ENCODE measurements at places on chromosomes 4 and X.

- DNase-seq = no peak
Observed at GRCh38 chr4:8504279-8505007, 63.9 kb downstream of the TRMT44 start.

- no peak for DNase-seq
Observed at GRCh38 chr4:182547435-182547834, 304.2 kb downstream of the TENM3 start.

- DNase-seq = no peak
Observed at GRCh38 chrX:45719751-45720501, 519.2 kb upstream of the DIPK2B start.

DNA sequence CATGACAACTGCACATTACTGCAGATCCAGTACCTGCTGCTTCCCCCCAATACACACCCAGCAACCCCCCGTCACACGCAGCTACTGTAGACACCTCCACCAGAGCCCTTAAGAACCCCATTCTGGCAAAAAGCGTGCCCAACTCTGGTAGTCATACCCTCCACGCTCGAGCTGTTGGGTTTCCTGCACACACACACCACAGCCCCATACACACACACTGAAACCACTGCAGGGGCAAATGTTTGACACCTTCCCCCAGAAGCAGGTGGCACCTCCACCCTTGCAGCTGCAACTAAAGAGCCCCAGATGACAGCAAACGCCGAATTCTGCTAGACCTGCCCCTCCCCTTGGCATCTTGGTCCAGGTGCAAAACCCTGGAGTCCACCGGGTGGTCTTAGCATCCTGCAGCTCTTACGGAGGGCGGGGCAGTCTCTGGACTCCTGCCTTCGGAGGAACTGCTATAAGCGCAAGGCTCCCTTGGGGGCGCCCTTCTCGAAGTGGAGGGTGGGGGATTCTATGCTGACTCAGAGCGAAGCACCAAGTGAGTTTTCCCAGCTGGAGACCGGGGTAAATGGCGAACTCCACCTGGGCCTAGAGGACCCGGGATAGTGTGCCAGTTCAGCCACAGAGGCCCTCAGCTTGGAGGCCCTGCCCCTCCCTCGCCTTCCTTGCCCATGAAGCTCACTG, 1.5 kb downstream of the FRMPD3 start:
- DNase-seq = no peak

- DNase-seq = peak; percentile 16
Observed at GRCh38 chr4:183449193-183449882, 4.9 kb downstream of the CDKN2AIP start.

DNA sequence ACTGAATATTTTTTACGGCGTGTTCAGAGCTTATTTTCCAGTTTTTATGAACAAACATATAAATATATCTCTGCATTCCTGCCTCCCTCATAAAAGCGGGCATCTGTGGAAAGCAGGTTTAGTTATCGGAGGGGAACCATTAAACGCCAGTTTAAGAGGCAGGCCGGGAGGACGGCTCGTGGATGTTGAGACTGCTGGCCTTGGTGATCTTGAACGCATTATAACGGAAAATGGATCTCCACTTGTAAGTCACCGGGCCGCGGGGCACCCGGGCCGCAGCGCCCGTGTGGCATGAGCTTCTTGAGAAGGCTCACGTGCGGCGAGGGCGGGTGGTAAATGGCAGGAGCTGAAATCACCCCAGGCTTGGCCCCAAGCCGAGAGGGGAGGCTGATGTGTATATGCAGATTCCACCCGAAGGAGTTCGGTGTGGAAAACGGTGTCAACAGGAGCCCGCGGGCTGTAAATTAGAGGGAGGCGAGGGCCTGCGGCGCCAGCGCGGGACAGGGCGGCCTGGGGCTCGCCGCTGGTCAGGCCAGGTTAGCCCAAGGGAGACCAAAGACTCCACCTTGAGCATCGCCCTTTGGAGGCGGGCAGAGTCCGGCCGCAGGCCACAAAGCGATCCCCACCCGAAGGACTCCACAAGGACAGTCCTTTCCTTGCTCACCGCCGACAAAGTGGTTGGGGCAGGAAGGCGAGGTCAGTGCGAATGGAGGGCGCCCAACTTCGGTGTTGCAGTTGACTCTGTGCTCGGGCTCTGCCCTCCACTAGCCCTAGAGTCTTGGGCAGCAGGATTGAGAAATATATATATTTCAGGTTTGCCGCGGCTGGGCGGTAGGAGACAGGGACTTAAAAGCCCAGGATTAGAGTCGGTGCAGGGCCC, 1.3 kb upstream of the HAND2 start:
- no peak for DNase-seq

- DNase-seq = peak; percentile 41
Observed at GRCh38 chr4:47705326-47705981, 132.4 kb downstream of the CORIN start.

GRCh38 chr4:122542411-122543236, 78.2 kb downstream of the IL21 start:
- peak; percentile 14 for DNase-seq

DNA sequence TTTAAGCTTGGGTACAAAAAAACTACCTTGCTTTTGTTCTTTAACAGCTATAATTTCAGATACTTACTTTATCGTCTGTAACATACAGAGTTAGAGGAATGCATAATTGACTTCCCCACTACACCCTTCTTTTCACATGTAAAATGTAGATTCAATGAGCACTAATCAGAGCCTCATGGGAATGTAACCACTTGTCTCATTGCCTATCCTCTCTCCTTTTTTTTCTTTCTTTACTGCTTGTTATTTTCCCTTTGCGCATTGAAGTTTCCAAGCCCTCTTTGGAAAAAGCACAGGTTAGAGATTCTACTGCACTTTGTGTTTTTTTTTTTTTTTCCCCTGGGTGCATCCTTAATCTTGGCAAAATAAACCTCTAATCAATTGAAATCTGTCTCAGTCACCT, 965.1 kb upstream of the PABPC4L start:
- no peak for DNase-seq

DNA sequence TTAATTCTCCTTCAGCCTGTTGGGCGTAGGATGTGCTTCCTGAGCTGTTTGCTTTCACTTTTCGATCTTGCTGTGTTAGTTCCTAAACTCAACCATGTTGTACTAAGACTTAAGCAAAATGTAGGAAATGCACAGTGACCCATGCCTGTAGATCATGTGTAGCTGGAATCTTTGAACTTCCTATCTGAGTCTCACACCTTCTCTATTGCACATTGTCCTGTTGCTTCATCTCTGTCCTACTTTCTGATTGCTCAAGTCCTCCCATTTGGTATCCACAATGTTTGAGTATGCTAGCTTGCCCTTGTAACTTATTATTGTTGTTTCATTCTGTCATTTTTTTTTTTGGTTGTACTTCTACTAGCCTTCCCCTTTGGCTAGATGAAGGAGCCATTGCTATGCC, 239.6 kb downstream of the PPP1R2C start:
- no peak for DNase-seq

- DNase-seq = no peak
Observed at GRCh38 chr4:101886826-101887225, 96.3 kb downstream of the BANK1 start.

DNA sequence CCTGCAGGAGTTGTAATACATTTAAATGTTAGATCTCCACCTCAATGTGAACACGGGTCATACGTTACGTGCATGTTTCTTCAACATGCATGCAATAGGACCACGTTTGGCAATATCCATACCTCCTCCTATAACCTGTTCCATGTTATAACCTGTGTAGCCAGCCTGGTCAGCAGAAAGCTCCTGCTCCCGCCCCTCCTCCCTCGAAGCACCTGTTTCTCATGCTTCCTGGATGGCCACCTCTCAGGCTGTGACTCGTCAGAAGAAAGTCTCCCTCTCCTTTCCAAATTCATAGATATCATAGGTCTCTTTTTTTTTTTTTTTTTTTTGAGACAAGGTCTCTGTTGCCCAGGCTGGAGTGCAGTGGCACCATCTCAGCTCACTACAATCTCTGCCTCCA, 96.5 kb downstream of the HMX1 start:
- DNase-seq = no peak

GRCh38 chr4:76733068-76733771, 164.7 kb downstream of the SOWAHB start:
- DNase-seq = no peak

- DNase-seq = no peak
Observed at GRCh38 chrX:13923289-13923688, 106.4 kb upstream of the GPM6B start.

- no peak for DNase-seq
Observed at GRCh38 chrX:37476571-37477170, 94.8 kb upstream of the LANCL3 start.

GRCh38 chr4:155612074-155612473, 54.6 kb upstream of the GUCY1A1 start:
- DNase-seq = no peak

DNA sequence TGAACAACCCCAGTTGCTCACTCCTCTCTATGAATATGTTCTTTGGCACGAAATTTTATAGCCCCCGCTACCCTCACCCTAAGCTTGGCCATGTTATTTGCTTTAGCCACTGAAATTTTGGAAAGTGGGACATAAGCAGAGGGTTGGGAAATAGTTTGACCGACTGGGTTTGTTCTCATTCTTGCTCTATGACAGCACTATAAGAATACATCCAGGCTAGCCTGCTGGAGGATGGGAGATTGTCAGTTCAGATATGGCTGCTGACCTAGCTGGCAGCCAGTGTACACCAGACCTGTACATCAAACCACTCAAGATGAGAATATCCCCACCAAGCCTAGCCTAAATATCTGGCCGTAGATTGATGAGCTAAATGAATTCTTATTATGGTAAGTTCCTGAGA, 298.1 kb downstream of the PDGFC start:
- DNase-seq = no peak

GRCh38 chr4:61985426-61985825, 785.3 kb downstream of the ADGRL3 start:
- DNase-seq = no peak

DNA sequence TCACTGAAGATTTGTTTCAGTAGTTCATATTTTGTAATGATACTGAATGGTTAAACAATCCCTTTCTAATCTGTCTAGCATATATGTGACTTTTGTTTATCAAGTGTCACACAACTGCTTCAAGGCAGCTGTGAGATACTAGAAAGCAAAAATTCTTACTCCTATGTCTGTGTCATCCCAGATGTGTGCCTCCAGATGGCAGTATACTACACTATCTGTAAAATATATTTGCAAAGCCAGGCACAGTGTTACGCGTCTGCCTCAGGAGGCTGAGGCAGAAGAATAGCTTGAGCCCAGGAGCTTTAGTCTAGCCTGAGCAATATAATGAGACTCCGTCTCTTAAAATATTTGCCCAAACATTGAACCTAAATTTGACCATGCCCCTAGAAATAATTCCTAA, 4.0 kb downstream of the NUDT10 start:
- DNase-seq = peak; percentile 21

DNA sequence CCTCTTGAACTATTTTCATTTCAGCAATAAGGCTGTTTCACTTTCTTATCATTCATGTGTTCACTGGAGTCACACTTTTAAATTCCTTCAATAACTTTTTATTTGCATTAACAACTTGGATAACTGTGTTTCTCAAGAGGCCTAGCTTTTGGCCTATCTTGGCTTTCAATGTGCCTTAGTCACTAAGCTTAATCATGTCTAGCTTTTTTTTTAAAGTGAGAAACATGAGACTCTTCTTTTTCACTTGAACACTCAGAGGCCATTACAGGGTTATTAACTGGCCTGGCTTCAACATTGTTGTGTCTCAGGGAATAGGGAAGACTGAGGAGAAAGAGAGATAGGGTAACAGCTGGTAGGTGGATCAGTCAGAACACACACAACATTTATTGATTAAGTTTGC, 64.0 kb upstream of the VCX2 start:
- no peak for DNase-seq

GRCh38 chr4:107034091-107034995, 1.8 kb downstream of the DKK2 start:
- peak; percentile 19 for DNase-seq

- DNase-seq = no peak
Observed at GRCh38 chr4:27986476-27986875, 1125.8 kb downstream of the STIM2 start.

GRCh38 chr4:148717988-148718387, 275.8 kb upstream of the NR3C2 start:
- DNase-seq = no peak

GRCh38 chr4:189090174-189090814, 850.4 kb upstream of the FRG1 start:
- no peak for DNase-seq

- peak; percentile 39 for DNase-seq
Observed at GRCh38 chr4:120977435-120977997, 55.0 kb upstream of the PRDM5 start.

GRCh38 chrX:12153741-12154140, 15.5 kb downstream of the FRMPD4 start:
- DNase-seq = no peak

GRCh38 chr4:12084690-12085089, 656.0 kb upstream of the HS3ST1 start:
- no peak for DNase-seq

GRCh38 chrX:45187731-45188130, 12.9 kb downstream of the DIPK2B start:
- no peak for DNase-seq

- DNase-seq = no peak
Observed at GRCh38 chr4:151472711-151473110, 63.7 kb downstream of the FHIP1A start.

- DNase-seq = no peak
Observed at GRCh38 chr4:94516067-94516466, 64.3 kb downstream of the PDLIM5 start.

DNA sequence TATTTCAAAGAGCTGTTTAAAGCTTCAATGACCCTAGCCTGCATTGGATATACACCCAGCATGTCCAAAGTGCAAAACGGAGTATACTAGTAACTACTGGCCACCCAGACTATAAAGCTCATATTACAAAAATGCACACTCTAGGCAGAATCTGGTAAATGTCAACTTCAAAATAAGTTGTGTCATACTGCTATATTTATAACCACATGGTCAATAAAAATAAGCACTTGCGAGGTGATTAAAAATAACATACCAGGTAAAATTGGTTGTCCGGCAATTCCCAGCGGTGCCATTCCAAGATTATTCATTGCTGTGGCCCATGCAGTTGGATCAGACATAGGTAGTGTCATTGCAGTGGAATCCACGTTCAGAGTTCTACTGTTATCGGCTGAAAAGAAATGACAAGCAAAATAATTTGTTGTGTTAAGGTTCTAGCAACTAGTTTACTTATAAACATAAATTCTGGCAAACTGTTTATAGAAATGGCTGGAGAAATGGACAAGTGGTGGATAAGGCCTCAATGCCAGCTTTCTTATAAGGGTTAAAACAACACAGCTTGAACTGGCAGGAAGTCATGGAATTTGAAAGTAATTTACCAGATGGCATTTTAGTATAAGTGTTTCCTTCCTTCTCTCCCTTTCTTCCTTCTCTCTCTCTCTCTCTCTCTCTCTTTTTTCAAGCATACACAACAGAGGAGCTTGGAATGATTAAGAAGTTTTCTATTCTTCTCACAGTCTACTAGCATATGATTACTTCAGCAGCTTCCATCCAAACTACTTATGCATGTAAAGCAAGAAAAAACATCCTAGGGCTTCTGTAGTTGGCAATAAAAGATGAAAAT, 199.9 kb downstream of the ENOX2 start:
- no peak for DNase-seq
